Activated naive CD4-positive, alpha-beta T cell (primary cell): ENCODE measurements at places on chromosomes 7 and 10.

DNA sequence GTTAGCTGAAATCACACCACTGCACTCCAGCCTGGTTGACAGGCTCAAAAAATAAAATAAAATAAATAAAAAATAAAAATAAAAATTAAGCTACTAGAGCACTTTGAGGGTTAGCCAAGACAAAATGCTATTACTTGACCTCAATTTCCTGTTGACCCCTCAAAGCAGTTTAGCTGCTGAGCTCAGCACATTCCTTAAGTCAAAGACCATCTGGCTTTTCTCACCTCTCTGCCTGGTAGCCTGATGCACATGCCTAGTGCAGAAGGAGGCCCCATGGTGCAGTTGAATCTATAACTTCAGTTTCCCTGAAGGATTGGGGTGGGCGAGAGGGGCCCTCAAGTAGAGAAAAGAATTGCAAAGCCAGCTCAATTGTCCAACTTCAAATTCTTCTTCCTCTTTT, 211.1 kb upstream of the GALNT17 start:
- no peak for DNase-seq

- DNase-seq, result no peak
Measured at GRCh38 chr10:112362833-112363232, 11.1 kb upstream of the ACSL5 start.

GRCh38 chr10:110646417-110647135, 2.4 kb downstream of the RBM20 start:
- DNase-seq, result no peak

DNA sequence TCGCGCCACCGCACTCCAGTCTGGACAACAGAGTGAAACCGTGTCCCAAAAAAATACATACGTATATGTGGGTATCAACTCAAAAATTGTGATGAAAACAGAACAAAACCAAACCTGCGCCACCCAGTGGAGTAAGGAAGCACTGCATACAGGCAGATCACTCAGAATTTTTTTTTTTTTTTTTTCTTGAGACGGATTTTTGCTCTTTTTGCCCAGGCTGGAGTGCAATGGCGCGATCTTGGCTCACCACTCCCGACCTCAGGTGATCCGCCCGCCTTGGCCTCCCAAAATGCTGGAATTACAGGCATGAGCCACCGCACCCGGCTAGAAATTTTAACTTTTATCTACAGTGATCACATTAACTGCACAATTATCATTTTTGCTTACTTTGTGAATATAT, 9.1 kb upstream of the TMEM236 start:
- peak; percentile 39 for DNase-seq

- no peak for DNase-seq
Measured at GRCh38 chr10:88386821-88387773, 196.0 kb downstream of the RNLS start.

- DNase-seq, result no peak
Measured at GRCh38 chr10:38143587-38143986, 49.5 kb downstream of the ZNF37A start.

DNA sequence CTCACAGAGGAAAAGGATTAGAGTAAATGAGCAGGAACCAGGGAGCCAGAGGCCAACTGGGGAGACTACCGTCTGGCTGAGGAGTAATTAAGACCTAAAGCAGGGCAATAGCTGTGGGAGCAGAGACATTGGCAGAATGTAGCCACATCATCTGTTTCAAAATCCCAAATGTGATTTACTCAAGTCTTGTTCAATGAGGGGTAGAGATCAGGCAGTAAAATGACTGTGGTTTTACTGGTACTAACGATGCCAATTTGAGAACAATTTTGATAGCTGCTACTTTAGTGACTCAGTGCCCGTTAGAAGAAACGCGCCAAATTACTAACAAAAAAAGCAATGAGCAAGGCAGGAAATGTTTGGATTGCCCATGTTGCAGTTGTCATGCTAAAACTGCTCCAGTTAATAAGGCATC, 12.7 kb upstream of the MIOS start:
- no peak for DNase-seq

DNA sequence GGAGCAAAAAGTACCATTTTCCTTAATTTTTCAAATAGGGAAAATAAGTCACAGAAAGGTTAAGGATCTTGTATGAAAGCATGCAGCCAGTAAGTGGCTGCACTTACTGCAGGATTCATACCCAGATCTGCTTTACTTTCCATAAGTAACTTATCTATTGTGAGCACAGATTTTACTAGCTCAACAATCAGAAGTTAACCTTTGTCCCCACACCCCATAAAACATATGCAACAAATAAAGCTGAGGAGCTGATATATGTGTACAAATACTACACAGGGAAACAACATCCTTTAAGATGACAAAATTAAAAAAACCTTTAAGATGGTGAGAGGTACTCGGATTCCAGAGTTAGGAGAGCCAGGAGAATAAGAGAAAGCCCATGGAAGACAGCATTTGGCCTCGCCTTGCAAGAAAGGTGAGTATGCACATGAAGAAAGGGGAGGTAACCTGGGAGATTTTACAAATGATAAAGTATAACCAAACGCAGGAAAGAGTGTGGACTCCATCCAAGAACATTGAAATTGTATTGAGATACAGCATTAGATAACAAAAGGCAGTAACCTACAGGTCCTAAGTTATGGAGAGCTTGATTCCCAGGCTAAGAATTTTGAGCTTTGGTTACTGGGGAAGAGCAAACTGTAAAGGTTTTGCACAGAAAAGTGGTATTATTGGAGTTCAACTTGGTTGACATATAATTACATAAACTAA, 87.1 kb downstream of the ITGB8 start:
- no peak for DNase-seq

DNA sequence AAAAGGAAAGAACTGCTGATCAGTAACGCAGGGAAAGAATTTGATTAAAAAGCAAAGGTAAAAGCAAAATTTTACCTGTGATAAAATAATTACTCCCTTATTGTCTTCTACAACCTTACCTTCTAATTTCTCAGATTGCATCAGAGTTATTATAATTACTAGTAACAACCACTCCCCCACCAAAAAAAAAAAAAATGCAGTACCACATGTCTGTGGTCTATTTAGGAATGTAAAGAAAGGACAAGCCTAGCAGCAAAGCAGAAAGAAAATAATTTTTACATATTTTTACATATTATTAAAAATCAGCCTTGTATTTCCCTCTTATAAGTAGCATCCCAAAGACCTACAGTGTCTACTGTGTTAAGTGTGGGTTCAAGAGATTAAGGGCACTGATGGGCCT, 430.4 kb downstream of the TFEC start:
- DNase-seq, result no peak

- DNase-seq, result no peak
Measured at GRCh38 chr7:111103678-111104274, 12.8 kb downstream of the LRRN3 start.

DNA sequence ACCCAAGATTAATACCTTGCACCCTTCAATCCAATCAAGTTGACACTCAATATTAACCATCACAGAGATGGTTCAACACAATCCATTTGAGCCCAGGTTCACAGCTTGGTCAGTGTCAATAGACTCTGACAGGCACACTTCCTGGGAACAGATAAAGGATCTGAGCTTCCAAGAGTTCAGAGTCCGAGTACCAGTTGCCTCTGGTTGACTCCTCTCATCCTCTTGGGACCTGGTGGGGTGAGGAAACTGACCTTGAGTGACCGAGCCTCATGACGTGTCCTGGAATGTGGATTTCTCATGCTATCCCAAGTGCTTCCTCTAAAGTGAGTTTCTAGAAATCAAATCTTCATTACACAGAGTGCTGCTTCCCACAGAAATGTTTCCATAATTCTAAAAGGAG, 162.0 kb downstream of the CYP26A1 start:
- DNase-seq, result no peak

- no peak for DNase-seq
Measured at GRCh38 chr10:132983252-132984007, 41.1 kb upstream of the CFAP46 start.

DNA sequence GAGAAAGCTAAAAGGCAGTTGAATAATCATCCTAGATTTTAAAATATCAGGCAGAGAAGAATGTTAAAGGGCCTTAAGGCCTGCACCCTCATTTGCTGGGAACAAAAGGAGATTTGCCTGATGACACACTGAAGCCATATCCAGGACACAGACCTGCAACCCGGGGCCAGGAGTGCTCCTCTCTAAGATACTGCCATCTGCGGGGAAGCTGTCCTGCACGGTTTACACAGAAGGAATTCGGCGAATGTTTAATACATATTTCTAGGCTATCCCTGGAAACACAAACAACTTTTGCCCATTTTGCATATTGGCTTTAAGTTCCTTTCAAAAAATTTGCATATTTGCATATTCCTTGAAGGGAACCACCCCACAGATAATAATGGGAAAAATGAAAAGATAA, 52.3 kb downstream of the DYNC1I1 start:
- DNase-seq, result no peak

- DNase-seq, result no peak
Measured at GRCh38 chr10:865924-866576, 65.5 kb downstream of the LARP4B start.

- peak; percentile 38 for DNase-seq
Measured at GRCh38 chr10:102918817-102919245, 737 bp downstream of the CNNM2 start.

GRCh38 chr7:106094780-106095179, 17.3 kb downstream of the SYPL1 start:
- no peak for DNase-seq

DNA sequence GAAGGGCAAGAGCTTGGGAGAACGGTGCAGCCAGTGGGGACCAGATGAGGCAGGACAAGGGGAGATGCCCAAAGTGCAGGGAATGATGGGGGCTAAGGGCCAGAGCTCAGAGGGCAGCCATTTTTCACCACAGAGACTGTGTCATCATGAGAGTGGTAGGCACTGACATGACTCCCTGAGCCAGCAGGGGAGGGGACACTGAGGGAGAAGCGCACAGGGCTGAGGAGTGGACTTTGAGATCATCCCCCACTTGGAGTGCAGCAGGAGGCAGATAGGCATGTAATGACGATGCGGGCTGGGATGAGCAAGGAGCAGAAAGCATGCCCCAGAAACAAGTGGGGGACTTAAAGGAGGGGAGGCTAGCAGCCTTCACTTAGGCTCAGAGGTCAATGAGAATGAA, 5.2 kb upstream of the SMKR1 start:
- no peak for DNase-seq

DNA sequence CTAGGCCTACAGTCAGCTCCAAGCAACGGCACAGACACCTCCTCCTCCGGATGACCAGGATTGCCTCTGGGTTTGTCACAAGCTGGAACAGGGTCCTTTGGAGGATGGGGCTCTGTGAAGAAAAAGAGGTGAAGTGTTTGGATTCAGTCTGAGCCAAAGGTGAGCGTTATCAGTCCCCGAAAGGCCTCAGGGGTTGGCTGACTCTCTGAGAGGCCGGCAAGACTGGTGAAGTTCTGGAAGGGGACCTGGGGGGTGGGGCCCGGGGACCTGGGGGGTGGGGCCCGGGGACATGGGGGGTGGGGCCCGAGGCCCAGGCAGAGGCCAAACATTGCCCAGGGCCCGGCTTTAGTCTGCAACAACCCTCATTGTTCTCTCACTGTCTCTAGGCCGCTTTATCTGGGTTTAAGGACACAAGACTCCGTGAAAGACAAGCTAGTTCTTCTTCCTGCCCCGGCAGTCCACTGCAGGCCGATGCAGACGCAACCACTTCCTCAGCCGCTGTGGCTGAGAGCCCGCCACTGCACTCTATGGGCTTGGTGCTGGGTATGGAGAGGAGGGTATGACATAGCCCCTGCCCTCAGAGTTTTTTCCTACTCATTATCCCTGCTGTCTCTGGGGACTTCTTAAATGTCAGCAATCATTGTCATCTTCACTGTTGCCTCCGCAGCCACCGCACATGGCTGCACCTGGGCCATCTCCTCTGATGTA, 27.4 kb upstream of the PSAP start:
- no peak for DNase-seq

DNA sequence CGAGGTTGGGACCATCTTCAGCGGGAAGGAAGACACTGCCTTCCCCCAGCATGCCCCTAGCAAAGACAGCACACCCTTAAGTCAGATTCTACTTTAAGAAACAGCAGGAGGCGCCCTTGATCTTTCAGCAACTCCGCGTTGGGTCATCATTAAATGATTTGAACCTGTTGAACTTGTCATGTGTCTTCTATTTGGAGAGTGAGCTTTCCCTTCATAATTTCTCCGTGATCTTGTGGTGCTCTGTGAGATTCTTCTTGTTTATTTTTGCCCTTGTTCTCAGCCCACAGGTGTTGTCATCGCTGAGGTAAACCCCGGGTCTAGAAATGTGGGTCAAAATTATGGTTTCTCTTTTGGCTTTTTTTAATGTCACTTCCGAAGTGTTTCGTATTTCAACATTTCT, 49.5 kb upstream of the PITRM1 start:
- DNase-seq, result no peak

- no peak for DNase-seq
Measured at GRCh38 chr7:112152186-112152585, 54.0 kb downstream of the DOCK4 start.

- no peak for DNase-seq
Measured at GRCh38 chr7:156397249-156397648, 243.3 kb upstream of the RNF32 start.

DNA sequence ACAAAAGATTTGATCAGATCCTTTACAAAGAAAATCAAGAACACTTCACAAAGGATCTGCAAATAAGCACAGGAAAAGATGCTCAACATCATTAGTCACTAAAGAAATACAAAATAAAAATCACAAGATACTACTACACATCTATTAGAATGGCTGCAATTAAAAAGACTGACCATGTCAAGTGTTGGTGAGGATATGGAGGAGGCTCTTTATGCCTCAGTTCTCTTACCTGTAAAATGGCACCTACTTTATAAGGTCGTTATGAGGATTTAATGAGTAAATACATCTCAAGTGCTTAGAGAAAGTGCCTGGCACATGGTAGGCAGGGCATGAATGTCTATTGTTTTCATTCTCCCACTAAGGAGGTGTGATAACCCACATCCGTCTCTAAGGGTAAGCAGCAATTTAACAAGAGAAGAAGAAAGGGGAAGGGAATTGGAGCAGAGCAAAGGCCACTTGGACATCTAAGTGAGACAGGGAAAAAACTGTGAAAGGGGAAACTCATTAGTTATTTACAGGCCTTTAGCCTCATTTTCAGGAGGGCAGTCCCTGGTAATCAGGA, 157.5 kb upstream of the NFE2L3 start:
- DNase-seq, result no peak

- DNase-seq, result no peak
Measured at GRCh38 chr7:15925608-15926007, 239.1 kb upstream of the MEOX2 start.

- no peak for DNase-seq
Measured at GRCh38 chr10:109993551-109994330, 14.0 kb upstream of the ADD3 start.

GRCh38 chr10:70348228-70348850, 34.1 kb downstream of the LRRC20 start:
- DNase-seq, result no peak

GRCh38 chr10:35327790-35328403, 8.4 kb upstream of the CCNY start:
- DNase-seq, result no peak

GRCh38 chr10:95352684-95353083, 61.9 kb upstream of the PDLIM1 start:
- no peak for DNase-seq

- no peak for DNase-seq
Measured at GRCh38 chr10:95459446-95460045, 101.6 kb downstream of the SORBS1 start.
